ENCODE measurements at places on chromosomes 4 and X.
A peak's percentile ranks its signal among the peaks of the same experiment; 100 is the strongest.

DNA sequence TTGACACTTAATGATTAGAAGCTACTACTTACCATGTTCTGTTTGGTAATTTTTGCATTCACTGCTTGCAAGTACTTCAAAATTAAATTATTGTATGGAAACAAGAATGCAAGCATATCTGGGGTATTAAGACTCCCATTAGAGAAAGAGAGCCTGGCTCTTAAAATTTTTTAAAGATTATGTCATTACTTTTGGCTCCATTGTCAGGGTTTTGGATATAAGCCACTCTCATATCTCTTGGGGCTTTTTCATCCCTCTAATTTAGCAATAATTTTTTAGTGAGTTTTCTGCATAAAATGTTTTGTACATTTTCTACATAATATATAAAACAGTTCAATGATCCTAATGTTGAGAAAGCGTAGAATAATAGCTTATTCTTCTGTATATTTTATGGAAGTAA, 49.4 kb downstream of the SLC9A6 start:
- DNase-seq, result no peak

DNA sequence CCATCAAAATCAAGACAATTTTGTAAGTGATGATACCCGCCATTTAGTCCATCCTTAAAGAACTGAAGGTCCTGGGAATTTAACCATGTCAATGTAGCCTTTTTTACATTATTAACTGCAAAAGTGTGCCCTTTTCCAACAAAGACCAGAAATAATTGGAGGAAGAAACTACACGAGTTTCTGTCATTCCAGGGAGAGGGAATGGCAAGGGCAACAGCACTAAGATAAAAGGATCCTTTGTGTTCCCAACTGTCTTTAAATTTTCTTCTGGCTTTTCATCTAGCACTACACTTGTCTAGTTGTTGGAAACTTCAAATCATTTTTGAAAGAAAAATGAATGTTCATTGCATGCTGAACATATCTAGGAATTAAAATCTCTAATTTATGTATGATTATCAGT, 286.2 kb downstream of the GALNTL6 start:
- DNase-seq, result no peak

- no peak for DNase-seq
Measured at GRCh38 chrX:112164420-112164819, 81.8 kb upstream of the TRPC5 start.

DNA sequence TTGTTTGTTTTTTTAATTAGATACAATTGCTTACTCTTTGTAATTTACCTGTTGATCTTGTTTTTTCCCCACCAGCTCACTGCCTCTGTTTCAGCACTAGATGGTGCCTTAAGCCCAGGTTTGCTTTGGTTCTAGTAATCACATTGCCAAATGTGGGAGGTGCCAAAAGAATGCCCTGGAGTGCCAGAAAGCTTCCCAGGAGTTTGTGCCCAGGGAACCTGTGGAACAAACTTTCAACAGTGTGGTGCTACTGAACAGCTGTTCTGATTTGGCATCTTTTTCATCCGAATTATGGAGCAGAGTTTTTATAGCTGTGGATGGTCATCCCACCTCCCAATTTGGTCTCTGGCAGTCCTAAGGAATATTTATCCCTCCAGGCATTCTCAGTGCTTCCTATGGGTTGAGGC, 1000.7 kb downstream of the STIM2 start:
- no peak for DNase-seq

DNA sequence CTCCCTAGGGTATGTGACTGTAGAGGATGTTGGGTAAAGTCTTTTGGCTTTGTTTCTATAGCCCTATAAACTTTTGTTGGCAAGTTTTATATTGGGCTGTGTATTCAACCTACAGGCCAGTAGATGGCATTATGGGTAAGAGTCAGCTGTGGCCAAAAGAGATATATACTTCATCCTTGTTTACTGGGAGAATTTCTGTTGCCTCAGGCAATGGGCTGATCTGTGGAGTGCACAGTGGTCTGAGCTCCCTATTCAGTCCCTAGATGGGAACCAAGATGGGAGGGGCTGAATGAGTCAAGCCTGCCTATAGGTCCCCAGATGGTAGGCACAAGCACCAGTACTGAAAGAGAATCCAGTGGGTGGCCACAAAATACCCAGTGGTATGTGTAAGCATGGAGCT, 580.6 kb downstream of the EPHA5 start:
- DNase-seq, result no peak

DNA sequence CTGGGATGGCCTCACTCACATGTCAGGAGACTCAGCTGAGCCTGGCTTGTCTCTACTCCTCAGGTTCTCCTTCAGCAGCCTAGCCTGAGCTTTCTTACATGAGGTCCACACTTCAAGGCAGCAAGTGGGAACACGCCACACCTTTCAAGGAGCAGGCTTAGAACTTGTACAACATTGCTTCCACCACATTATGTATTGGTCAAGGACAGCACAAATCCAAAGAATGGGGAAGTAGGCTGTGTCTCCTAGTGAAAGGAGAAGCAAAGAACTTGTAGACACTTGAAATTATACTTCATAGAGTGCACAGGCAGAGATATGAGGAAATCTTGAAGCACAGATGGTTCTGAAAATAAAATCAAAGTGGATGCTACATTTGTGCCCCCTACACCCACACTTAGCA, 120.9 kb upstream of the NOCT start:
- no peak for DNase-seq

DNA sequence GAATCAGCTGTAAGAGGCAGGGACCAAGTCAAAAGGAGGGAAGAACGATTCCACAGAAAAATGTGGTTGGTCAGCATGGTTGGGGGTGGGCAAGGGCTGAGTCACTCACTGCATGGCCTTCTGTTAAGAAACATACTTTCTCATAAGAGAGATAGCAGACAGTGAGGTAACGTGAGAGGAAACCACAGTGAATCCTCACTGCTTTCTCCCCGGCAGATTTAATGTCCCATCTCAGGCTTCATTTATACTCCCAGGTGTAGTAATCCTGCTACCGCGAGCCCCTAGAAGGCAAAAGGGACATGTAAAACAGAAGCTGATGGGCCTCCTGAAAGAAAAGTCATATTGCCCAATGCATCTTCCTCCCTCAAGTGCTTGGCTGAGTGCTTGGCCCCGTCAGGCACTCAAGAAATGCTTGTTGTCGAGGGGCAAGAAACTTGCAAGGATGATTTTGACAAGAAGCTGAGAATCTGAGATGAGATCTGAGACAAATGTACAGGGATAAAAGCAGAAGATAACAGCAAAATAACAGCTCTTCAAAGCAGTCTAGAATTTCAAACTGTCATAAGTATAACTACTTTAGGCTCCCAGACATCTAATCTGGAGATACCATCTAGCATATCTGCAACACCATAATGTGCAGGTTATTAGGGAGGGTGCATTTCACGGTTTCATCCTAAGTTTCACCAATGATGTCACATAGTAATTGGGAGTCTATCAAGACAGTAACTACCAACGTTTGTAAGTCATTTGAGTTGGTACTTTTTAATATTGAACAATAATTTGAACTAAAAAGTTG, 40.2 kb downstream of the SH3KBP1 start:
- peak; percentile 40 for DNase-seq

DNA sequence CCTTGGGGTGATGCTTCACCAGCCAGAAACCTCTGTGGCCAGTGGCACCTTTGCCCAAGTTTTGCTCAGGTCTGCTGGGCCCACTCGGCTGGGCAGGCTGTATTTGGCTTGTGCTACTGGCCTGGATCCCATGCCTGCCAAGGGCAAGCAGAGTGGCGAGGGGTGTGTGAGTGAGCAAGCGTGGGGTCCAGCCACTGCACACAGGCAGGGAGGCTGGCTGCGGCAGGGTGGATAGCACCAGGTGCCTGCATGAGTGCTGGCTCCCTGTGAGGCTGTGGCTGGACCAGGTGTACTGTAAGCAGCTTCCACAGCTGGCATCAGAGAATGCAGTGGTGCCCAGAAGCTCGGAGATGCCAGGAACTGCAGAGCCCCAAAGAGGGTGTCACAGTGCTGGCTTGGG, 478.5 kb downstream of the STPG2 start:
- no peak for DNase-seq

- DNase-seq, result no peak
Measured at GRCh38 chr4:127997534-127998388, 32.6 kb downstream of the ABHD18 start.

GRCh38 chr4:1081689-1082040, 31.7 kb downstream of the RNF212 start:
- no peak for DNase-seq

DNA sequence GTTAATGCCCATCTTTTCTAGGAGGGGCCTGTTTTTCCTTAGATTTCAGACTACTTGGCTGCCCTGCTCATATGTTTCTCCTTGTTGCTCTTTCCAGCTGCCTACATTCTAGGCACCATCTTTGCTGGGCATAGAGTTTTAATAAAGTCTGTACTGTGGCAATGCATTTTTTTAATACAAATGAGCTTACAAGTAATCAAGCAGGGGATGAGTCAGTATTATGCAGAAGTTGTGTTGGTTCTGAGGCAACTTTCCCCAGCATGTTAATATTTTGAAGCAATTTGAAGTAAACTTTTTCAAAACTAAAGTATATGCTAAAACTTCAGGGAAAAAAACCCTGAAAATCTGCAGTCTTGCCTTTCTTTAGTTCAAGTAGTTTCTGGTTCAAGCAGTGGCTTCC, 372.0 kb upstream of the GATB start:
- DNase-seq, result no peak

DNA sequence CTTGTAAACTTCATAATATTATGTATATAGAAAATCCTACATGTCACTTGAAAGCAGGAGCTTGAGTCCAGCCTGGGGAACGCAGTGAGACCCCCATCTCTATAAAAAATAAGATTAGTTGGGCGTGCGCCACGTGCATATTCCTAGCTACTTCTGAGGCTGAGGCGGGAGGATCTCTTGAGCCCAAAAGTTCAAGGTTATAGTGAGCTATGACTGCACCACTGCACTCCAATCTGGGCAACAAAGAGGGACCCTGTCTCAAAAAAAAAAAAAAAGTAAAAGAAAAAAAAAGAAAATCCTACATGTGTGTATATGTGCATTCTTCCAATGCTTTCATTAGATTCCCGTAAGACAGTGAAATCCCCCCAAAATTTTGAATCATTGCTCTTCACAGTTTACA, 1.7 kb downstream of the SEC31A start:
- no peak for DNase-seq

- DNase-seq, result peak; percentile 22
Measured at GRCh38 chrX:86171366-86171765, 23.1 kb downstream of the DACH2 start.

GRCh38 chr4:1985294-1985693, 23.5 kb downstream of the NELFA start:
- DNase-seq, result no peak
